ENCODE measurements at places on chromosomes 1 and 21.

- no peak for DNase-seq
Observed at GRCh38 chr1:202915146-202915545, 11.9 kb downstream of the KLHL12 start.

- peak; percentile 84 for DNase-seq
Observed at GRCh38 chr1:220776720-220777326, 9.9 kb upstream of the MTARC1 start.

GRCh38 chr21:44024887-44025353, 12.8 kb downstream of the TRAPPC10 start:
- DNase-seq = no peak

GRCh38 chr1:39960431-39960958, 5.5 kb downstream of the MFSD2A start:
- DNase-seq = peak; percentile 95

Data from NCI-H1436 (cell line).